ENCODE measurements at places on chromosomes 2 and 18.

- no peak for DNase-seq
These were observed 68.9 kb downstream of the DOCK10 start for GRCh38 chr2:224973112-224974016.

GRCh38 chr18:59083136-59083818 lies 56.4 kb upstream of the SEC11C start:
- no peak for DNase-seq

DNA sequence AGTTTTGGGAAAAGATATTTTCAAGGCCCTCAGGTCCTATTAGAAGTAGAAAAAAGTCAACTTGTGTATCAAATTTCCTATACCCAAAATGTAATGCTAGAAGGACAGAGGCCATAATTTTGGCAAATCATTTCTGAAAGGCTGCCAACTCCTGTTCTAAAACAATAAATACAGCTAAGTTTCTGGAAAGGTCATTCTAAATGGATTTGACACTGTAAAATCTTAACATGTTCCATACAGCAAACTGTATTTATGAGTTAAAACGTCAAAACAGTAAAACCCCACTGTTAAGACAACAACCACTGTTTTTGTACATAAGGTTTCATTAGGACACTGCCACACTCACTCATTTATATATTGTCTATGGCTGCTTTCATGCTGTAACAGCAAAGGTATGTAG lies 9.7 kb downstream of the FAM98A start:
- peak; percentile 17 for DNase-seq

DNA sequence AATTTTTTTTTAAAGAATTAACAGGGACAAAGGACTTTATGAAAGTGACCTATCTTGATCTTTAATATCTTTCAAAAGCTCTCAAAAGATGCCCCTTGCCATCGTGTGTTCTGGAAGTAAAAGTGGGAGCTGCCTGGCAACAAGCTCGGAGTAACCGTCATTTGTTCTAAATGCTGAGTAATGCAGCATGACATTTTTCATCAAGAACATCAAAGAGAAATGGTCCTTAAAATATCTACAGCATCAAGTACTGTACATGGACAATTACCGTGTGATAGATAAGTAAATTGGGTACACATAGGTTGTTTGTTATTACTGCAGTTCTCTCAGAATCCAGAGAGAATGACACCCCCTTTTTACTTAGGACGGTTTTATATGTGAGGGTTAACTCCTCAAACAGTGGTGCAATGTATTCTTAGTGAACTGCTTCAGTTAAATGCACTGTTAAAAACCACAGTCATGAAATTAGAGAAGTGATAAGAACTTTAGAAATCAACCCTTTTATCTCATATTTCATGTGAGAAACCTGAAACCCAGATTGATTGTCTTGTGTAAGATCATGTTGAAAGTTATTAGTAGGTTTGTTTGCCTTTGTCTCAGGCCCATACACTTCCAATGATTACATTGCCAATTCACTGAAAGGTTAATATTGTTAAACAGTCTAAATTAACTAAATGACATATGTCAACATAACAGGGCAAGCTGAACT lies 90.6 kb upstream of the HNMT start:
- DNase-seq, result no peak

DNA sequence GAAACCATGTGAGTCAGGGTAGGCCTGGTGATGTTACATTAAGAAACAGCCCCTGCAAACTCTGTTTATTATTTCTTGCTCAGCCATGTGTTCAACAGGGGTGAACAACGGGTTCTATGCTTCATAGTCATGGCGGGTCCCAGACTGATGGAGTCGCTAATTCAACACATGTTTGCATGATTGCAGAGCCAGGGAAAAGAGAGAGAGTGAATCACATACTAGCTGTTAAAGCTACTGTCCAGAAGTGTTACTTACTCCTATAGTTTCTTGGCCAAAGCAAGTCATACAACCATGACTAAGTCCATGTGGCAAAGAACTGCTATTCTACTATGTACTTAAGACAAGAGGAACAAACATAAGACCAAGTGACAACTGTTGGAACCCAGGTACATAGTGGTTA lies 241.2 kb upstream of the SKOR2 start:
- no peak for DNase-seq

DNA sequence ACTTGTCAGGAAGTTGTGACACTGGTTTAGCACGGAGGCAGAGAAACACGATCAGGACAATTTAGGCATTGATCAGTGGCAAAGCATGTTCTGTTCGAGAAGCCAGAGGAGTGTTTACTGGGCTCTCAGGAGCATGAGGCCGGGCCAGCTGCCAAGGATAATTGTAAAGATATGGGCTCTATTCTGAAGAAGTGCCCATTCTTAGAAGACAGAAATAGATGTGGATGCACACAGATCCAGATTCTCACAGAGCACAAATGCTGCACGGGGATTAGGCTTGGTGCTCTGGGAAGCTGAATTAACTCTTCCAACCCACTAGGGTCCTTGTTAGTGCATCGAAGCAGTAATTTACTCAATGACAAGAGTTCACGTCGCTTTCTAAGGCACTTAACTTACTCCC lies 16.2 kb downstream of the AFF3 start:
- no peak for DNase-seq

- no peak for DNase-seq
These were observed 77.2 kb downstream of the TTN start for GRCh38 chr2:178730049-178730448.

Data from fibroblast of pulmonary artery (primary cell).